ENCODE measurements at places on chromosomes 2 and 18. TPM values are rescaled to one million over a fixed set of nuclear protein-coding genes. Genes with fewer than 3 reads are reported as not detected.

- DNase-seq, result no peak
Measured at GRCh38 chr18:23220355-23220754, 85.1 kb downstream of the CABLES1 start.

GRCh38 chr2:159186462-159186861, 100.0 kb downstream of the WDSUB1 start:
- no peak for DNase-seq

- peak; percentile 62 for DNase-seq
Measured at GRCh38 chr2:98909317-98910211, 26.5 kb downstream of the CRACDL start.

GRCh38 chr2:111659361-111660333, 224.3 kb downstream of the ANAPC1 start:
- DNase-seq, result peak; percentile 88

GRCh38 chr2:73970850-73971471, 13.7 kb upstream of the TET3 start:
- DNase-seq, result no peak

GRCh38 chr2:26507932-26508331, 30.0 kb upstream of the OTOF start:
- DNase-seq, result no peak

Gene PSMA8
- not detected for total RNA-seq

Gene IL1R2
- 5.9 TPM for total RNA-seq

Gene MC5R
- not detected for total RNA-seq

Gene REG3G
- total RNA-seq, result not detected

Gene DSG4
- not detected for total RNA-seq

Gene SNED1
- total RNA-seq, result 41.8 TPM

Gene NYAP2
- 1.5 TPM for total RNA-seq

DNA sequence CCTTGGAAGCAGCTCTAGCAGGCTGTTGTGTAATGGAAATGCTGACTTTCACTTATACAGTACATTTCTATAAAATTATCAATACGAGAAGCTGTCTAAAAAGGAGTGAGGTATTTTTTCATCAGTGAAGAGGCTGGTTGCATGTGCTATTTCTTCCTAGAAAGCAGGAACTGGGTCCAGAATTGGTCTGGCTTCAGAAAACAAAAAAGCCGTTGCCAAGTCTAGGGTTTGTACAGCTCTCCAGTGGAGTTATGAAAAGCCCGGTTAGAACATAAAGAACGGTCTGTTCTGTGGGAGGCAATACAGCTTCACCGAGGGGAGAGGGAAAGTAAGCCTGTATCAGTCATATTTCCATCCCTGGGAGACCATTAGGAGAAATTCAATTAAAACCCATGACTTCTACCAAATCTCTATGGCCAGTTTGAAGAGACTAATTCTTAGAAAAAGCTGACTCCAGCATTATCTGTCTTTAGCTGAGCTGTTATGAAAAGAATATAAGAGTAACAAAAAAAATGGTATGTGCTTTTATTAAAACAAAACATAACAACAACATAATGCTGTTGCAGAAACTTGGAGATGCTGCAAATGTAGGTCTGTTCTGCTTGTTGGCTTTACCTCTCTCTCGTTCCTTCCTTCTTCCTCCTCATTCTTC, 217.0 kb downstream of the CMPK2 start:
- no peak for DNase-seq

GRCh38 chr2:97739893-97740245, 26.5 kb downstream of the ZAP70 start:
- no peak for DNase-seq

Gene AQP12A
- total RNA-seq, result not detected

DNA sequence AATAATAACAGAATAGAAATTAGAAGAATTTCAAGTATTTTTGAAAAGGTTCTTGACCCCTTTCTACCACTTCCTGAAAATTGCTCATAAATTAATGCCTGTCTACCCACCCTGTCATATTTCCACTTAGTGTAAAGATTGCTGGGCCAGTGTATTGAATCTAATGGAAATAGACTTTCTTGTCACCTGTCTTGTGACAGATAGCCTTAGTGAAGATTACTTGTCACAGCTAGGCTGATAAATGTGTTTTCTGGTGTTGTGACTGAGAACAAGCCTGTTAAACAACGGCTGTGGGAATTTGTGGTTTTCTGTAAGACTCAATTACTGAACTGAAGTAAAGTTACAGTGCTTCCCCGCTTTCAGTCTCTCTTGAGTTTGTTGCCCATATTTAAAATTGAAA, 37.0 kb downstream of the PIK3C3 start:
- DNase-seq, result no peak

All from ureter (tissue), 1 donor.